ENCODE measurements at places on chromosomes 7 and 10. TPM values are rescaled to one million over a fixed set of nuclear protein-coding genes. Genes with fewer than 3 reads are reported as not detected.
A peak's percentile ranks its signal among the peaks of the same experiment; 100 is the strongest.

ACSL5 gene
- total RNA-seq: 39.7 TPM

FLNC gene
- not detected for total RNA-seq

PLEKHS1 gene
- not detected for total RNA-seq

MKX gene
- total RNA-seq: not detected

NET1 gene
- total RNA-seq: 41.3 TPM

TMEM184A gene
- 0.23 TPM for total RNA-seq

NPTX2 gene
- 0.32 TPM for total RNA-seq

INMT gene
- not detected for total RNA-seq

FAM13C gene
- total RNA-seq: not detected

LIPJ gene
- total RNA-seq: not detected

UPK3BL2 gene
- 18.1 TPM for total RNA-seq

GRCh38 chr10:74083304-74083703 lies 67.3 kb downstream of the AP3M1 start:
- H3K27me3 ChIP-seq: no peaks in the 10 kb centered on the region
- H3K4me1 ChIP-seq: peaks cover 34% of the 10 kb centered on the region
- peaks cover 21% of the 10 kb centered on the region for H3K36me3 ChIP-seq
- no peak overlapping the region for H3K27ac ChIP-seq

DNA sequence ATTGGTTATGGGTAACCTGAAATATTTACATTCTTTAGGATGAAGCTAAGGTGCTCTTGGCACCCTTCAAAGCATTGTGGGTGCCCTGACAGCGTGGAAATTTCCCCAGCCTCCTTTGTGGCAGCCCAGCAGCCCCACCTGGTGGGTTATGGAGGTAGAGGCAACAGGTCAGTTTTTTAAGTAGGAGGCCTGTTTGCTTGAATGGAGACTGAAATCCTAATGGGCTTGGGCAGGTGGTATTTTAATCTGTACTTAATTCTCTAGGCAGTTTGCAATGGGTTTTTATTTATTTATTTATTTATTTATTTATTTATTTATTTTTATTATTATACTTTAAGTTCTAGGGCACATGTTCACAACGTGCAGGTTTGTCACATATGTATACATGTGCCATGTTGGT lies 139.4 kb downstream of the EPC1 start:
- peaks cover 2% of the 10 kb centered on the region for H3K4me1 ChIP-seq
- H3K27me3 ChIP-seq: peaks cover 6% of the 10 kb centered on the region
- no peak overlapping the region for H3K27ac ChIP-seq
- peak; percentile 54 for DNase-seq

- no peaks in the 10 kb centered on the region for H3K27me3 ChIP-seq
- H3K4me1 ChIP-seq: no peaks in the 10 kb centered on the region
- no peaks in the 10 kb centered on the region for H3K36me3 ChIP-seq
- no peak overlapping the region for H3K4me3 ChIP-seq
- no peak overlapping the region for H3K27ac ChIP-seq
Observed at GRCh38 chr10:99784016-99784726, 1.7 kb downstream of the ABCC2 start.

DNA sequence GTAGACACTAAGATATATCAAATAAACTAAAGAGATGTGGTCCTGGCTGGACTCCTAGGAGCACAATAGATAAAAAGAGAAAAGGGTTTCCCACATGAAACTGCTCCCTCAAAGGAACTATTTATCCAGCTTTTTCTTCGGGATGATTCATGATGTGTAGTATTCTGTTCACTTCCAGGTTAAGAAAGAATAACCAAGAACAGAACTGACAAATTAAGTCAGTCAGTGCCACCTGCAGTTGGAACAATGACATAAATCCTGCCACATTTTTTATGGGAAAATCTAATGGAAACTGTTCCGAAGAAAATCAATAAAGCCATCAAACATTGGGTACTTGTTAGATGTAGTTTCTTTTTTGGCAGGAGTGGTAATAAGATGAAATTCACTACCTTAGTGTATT lies 87.1 kb downstream of the POLR1F start:
- no peaks in the 10 kb centered on the region for H3K36me3 ChIP-seq
- H3K27ac ChIP-seq: no peak overlapping the region
- no peak overlapping the region for H3K4me3 ChIP-seq

GRCh38 chr7:84354866-84355265 lies 160.3 kb upstream of the SEMA3A start:
- H3K27ac ChIP-seq: no peak overlapping the region
- H3K4me3 ChIP-seq: no peak overlapping the region
- H3K27me3 ChIP-seq: no peaks in the 10 kb centered on the region
- H3K36me3 ChIP-seq: no peaks in the 10 kb centered on the region

GRCh38 chr10:34655286-34656170 lies 159.6 kb downstream of the PARD3 start:
- H3K4me1 ChIP-seq: no peaks in the 10 kb centered on the region
- H3K36me3 ChIP-seq: no peaks in the 10 kb centered on the region
- no peak overlapping the region for H3K4me3 ChIP-seq
- H3K27me3 ChIP-seq: peaks cover 8% of the 10 kb centered on the region
- H3K27ac ChIP-seq: no peak overlapping the region
- DNase-seq: no peak

GRCh38 chr10:42754155-42755027 lies 28.2 kb upstream of the BMS1 start:
- no peak overlapping the region for H3K27ac ChIP-seq
- H3K4me1 ChIP-seq: peaks cover 5% of the 10 kb centered on the region
- no peak for DNase-seq
- peak overlapping the region; percentile 58 for H3K4me3 ChIP-seq

DNA sequence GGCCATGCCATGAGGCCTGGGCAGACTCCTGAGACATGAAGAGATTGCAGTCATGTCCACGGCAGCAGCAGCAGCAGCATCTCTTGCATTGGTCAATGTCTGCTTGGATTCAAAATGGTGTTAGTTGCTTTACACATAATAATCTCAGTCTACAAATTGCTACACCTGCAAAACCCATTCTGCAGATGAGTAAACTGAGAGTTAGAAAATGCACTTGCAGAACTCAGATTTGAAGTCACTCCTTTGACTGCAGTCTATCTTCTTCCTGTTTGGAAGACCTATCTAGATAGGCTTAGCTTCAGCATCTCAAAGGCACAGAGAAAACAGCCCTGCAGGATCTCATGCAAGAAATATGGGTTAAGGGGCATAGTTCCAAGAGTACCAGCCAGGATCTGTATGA lies 350.3 kb downstream of the TNS3 start:
- H3K36me3 ChIP-seq: no peaks in the 10 kb centered on the region
- H3K27me3 ChIP-seq: no peaks in the 10 kb centered on the region
- no peaks in the 10 kb centered on the region for H3K4me1 ChIP-seq
- no peak overlapping the region for H3K4me3 ChIP-seq
- no peak for DNase-seq

- no peaks in the 10 kb centered on the region for H3K4me1 ChIP-seq
- DNase-seq: no peak
- H3K27me3 ChIP-seq: no peaks in the 10 kb centered on the region
- no peaks in the 10 kb centered on the region for H3K36me3 ChIP-seq
- H3K27ac ChIP-seq: no peak overlapping the region
Observed at GRCh38 chr7:81692146-81692905, 77.5 kb downstream of the HGF start.

DNA sequence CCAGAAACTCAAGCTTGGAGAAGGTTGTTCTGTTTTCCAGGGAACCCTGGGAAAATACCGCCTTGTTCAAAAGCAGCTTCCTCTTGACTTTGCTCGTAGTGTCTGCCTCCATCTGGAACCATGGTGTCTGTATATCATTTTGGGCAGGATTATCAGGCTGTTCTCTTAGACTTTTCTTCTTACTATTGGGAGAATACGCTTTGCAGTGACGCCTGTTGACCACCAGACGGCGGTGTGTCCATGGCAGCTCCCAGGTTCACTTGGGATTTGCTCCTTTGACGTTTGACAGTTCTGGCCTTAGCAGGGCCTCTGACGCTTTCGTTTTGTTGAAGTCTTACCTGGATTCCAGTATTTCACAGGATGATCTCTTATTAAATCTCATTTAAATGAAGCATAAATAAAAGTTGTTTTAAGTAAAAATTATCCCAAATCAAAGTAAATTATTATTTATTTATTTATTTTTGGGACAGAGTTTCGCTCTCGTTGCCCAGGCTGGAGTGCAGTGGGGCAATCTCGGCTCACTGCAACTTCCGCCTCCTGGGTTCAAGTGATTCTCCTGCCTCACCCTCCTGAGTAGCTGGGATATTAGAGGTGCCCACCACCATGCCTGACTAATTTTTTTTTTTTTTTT lies 41.8 kb upstream of the GJD4 start:
- no peak overlapping the region for H3K4me3 ChIP-seq
- H3K36me3 ChIP-seq: peaks cover 14% of the 10 kb centered on the region
- H3K4me1 ChIP-seq: no peaks in the 10 kb centered on the region
- H3K27ac ChIP-seq: no peak overlapping the region

DNA sequence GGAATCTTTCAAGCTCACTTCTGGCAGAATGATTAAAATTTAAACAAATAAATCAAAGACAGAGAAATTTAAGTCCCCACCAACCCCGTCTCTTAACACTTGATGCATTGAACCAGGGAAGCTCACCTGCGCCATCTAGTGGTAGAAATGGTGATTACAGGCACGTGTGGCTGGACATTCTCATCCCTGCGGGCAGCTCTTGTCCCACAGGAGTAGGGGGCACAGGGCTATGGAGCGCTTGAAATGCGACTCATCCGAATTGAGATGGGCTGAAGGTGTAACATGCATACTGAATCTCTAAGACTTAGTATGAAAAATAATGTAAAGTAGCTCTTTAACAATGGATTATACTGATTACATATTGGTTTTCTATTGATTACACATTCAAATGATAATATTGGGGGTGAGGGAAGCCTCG lies 24.8 kb upstream of the SLIT1 start:
- DNase-seq: peak; percentile 41
- H3K27me3 ChIP-seq: no peaks in the 10 kb centered on the region
- H3K36me3 ChIP-seq: no peaks in the 10 kb centered on the region
- no peak overlapping the region for H3K4me3 ChIP-seq
- H3K27ac ChIP-seq: no peak overlapping the region
- no peaks in the 10 kb centered on the region for H3K4me1 ChIP-seq

DNA sequence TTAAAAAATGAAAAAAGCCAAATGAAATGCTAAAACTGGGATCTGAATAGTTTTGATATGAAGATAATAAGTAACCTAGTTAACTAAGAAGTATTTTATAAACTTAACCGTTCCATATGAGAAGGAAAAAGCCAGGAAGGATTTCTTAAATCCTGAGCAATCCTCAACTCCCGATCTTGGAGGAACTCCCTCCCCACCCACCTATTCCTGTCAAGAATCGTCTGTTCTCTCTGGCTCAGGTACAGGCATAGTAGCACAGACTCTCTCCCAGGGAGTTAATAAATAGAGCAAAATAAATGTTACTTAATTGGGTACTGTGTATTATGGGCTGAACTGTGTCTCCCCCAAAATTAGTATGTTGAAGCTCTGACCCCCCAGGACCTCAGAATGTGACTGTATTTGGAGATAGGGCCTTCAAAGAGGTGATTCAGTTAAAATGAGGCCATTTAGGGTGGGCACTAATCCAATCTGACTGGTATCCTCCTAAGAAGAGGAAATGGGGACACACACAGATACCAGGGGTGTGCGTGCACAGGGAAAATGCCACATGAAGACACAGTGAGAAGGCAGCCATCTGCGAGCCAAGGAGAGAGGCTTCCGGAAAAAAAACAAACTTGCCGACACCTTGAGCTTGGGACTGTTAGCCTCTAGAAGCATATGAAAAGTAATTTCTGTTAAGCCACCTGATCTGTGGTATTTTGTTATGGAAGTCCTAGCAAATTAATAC lies 28.7 kb downstream of the PUS7 start:
- H3K27ac ChIP-seq: no peak overlapping the region
- H3K36me3 ChIP-seq: peaks cover 19% of the 10 kb centered on the region
- peaks cover 3% of the 10 kb centered on the region for H3K4me1 ChIP-seq
- no peak overlapping the region for H3K4me3 ChIP-seq
- H3K27me3 ChIP-seq: no peaks in the 10 kb centered on the region

DNA sequence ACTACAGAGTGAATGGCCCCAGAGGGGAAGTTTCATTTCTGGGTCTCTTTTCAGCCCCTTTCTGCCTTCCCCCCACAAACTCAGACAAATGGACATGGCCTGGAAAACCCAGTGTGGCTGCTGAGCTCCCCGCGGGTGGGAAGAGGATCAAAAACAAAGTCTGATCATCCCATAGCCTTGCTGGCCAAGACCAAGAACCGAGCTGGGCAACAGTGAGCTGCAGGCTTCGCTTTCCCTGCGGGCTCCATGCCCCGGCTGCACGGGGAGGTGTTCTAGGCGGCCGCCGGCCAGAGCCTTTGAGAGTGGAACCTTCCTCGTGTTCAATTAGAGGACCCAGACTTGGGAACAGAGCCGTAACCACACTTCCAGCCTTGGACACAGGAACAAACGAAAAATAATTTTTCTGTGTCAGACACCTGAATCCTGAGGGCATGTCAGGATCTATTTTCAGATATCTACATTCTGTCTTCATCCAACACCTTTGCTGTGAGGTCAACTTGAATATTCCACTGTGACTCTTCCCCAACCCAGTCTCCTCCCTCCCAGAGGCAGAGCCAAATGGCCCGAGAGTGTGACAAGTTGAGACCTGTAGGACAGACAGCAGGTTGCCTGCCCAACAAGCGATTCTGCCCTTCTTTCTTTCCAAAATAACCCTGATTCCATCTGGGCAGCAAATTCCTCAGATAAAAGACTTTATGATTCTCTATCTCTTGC lies 26.0 kb downstream of the WDR86 start:
- peaks cover 34% of the 10 kb centered on the region for H3K27me3 ChIP-seq
- H3K36me3 ChIP-seq: no peaks in the 10 kb centered on the region
- no peak overlapping the region for H3K27ac ChIP-seq
- no peak overlapping the region for H3K4me3 ChIP-seq

- peaks cover 29% of the 10 kb centered on the region for H3K36me3 ChIP-seq
- peak overlapping the region; percentile 98 for H3K4me3 ChIP-seq
- H3K4me1 ChIP-seq: peaks cover 32% of the 10 kb centered on the region
- H3K27ac ChIP-seq: peak overlapping the region; percentile 96
- DNase-seq: no peak
Observed at GRCh38 chr10:87862679-87863052, 667 bp downstream of the KLLN start.

DNA sequence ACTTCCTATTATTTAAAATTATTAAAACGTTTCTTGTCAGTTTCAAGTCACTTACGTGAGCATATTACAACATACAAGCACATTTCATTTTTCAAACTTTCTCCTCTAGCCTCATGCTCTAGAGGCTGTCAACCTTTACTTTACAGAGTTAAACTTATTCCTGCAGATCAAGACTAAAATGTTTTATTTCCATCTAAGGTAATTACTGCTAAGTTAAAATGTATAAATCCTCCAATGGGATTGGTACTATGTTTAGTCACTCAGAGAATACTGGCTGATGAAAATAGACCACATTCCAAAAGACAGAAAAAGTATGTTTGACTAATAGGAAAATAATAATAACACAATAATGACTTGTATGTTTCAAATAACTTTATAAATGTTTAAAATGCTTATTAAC lies 8.4 kb upstream of the TRDMT1 start:
- H3K4me1 ChIP-seq: peaks cover 36% of the 10 kb centered on the region
- no peak for DNase-seq
- no peaks in the 10 kb centered on the region for H3K27me3 ChIP-seq
- H3K27ac ChIP-seq: no peak overlapping the region

DNA sequence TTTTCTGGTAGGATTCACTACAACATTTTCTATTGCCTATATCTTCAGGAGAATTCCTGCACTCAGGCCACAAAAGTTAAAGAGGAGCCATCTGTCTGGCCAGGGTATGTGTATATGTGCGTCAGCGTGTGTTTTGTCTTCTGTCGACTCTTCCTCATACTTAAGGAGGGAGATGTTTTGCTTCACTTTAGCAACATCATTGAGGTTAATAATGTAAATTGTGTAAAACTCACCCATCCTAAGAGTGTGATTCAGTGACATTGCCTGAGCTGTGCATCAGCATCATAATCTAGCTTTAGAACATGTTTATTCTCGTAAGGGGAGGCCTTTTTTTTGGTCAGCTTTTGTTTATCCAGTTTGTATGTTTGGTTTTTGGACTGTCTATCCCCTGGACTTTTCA lies 23.7 kb downstream of the FBH1 start:
- peaks cover 70% of the 10 kb centered on the region for H3K36me3 ChIP-seq
- H3K4me3 ChIP-seq: no peak overlapping the region
- no peaks in the 10 kb centered on the region for H3K4me1 ChIP-seq
- no peak for DNase-seq
